ENCODE measurements at places on chromosomes 16 and 17.
A peak's percentile ranks its signal among the peaks of the same experiment; 100 is the strongest.

GRCh38 chr17:7912927-7913524 is 3.1 kb downstream of the RNF227 start:
- no peak for DNase-seq

GRCh38 chr17:33545124-33545523 is 252.0 kb upstream of the ASIC2 start:
- no peak for DNase-seq

DNA sequence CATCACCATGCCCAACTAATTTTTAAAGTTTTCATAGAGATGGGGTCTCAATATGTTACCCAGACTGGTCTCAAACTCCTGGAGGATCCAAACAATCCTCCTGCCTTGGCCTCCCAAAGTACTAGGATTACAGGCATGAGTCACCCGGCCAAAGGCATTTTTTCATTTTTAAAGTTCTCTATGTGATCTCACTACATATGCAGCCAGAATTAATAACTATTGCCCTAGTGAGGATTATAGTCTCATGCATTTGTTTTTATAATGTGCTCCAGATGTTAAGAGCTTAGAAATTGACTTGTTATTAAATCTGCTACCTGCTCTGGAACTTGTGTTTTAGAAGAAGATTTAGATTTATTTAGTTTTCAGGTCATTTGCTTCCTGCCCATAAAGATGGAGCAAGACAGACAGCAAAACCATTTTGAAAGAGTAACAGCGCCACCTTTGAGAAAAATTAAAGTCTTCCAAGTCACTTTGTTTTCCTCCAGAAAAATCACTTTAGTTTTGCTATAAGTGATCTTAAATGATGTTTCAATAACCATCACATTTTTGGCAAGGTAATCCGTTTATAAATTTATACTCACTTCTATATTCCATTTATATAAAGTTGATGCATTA is 79.5 kb downstream of the CA4 start:
- DNase-seq = no peak

- DNase-seq = no peak
Observed at GRCh38 chr17:80986046-80986445, 5.6 kb upstream of the CHMP6 start.

DNA sequence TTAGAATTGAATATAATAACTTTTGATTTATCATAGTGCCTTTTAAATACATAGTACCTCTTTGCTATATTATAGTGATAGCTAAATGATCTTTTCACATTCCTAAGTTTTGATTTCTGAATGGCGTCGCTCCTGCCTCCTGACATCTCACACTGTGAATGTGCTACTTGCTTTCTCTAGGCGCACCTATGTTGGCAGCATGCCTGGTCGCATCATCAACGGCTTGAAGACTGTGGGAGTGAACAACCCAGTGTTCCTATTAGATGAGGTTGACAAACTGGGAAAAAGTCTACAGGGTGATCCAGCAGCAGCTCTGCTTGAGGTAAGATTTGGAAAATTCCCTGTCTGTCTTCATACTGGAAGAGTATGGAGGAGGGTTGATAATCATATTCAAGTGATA is 29.8 kb upstream of the ABCC11 start:
- no peak for DNase-seq

GRCh38 chr17:43855061-43855460 is 8.1 kb downstream of the CD300LG start:
- DNase-seq = no peak

- no peak for DNase-seq
Observed at GRCh38 chr16:27499659-27500055, 50.1 kb downstream of the GTF3C1 start.

DNA sequence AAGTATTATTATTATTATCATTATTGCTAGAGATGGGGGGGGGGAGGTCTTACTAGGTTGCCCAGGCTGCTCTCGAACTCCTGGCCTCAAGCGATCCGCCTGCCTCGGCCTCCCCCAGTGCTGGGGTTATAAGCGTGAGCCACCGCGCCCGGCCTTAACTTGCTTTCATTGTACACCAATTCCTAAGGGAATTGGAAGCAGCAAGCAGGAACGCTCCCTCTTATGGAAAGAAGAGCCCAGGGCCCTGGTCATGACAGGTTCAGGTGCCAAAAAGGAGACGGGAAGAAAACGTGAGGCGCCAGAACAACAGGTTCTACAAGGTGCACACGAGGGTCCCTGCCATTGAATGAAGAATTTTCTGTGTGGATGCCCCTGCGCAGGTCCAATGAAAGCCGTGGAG is 540 bp upstream of the RPL38 start:
- DNase-seq = no peak

- DNase-seq = no peak
Observed at GRCh38 chr16:59385959-59386358, 651.8 kb upstream of the GOT2 start.

DNA sequence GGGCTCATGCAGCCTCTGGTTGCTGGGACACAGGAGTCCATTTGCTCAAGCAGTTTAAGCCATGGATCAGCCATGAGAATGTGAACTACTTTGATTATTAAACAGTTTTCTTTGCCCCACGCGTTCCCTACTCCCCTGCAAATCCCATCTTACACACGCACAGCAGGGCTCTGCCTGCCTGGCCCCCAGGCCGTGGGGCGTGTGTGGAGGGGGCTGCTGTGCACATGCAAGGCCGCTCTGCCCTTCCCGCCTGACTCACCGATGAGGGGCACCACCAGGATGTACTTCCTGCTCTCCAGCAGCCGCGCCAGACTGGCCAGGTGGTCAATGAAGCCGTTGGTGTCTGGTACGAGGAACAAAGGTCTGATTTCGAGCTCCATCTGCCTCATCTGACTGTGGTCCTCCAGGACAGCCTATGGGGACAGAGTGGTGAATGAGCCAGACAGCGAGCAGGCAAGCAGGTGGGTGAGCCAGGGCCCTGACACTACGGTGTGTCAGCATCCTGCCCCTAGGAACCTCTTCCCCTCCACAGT is 13.7 kb downstream of the HIC1 start:
- DNase-seq = no peak

- no peak for DNase-seq
Observed at GRCh38 chr17:9268546-9268945, 247.2 kb downstream of the NTN1 start.

GRCh38 chr16:89742948-89743347 is 21.6 kb downstream of the ZNF276 start:
- DNase-seq = no peak

- DNase-seq = no peak
Observed at GRCh38 chr17:12133183-12133582, 112.5 kb downstream of the MAP2K4 start.

DNA sequence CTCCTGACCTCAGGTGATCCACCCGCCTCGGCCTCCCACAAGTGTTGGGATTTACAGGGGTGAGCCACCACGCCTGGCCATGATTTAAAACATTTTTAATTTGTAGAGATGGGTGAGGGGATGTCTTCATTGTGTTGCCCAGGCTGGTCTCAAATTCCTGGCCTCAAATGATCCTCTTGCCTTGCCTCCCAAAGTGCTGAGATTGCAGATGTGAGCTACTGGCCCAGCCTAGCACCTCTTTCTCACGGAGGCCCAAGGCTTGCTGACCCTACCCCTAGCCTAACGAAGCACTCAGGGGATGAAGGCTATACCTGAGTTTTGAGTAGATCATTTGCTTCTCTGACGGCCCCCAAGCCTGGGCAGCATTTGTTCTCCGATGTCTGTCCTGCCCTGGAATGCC is 26.6 kb downstream of the UNK start:
- DNase-seq = no peak

DNA sequence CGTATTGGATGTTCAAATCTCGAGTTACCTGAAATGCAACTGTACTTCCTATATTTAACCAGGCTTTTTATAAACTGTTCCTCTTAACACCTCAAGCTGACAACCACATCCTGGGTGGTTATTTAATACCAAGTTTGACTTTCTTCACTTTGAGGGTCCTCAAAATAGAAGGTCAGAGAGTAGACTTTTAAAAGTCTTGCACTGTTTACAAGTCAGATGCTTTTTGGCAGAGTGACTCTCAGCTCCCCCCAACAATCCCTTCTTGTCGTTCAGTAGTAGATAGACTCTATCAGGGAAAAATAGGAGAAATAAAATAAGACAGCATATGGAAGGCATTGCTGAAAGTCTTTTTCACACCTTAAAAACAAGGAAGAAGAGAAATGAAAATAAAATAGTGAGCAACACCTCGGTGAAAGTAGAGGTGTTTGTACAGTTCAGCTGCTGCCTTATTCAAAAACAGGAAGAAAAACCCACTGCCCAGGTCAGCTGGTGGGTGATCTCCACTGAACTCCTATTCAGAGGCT is 650.4 kb downstream of the WWOX start:
- peak; percentile 28 for DNase-seq

- no peak for DNase-seq
Observed at GRCh38 chr17:32854832-32855389, 22.0 kb downstream of the MYO1D start.

- DNase-seq = no peak
Observed at GRCh38 chr17:43405861-43406260, 7.1 kb downstream of the ARL4D start.

DNA sequence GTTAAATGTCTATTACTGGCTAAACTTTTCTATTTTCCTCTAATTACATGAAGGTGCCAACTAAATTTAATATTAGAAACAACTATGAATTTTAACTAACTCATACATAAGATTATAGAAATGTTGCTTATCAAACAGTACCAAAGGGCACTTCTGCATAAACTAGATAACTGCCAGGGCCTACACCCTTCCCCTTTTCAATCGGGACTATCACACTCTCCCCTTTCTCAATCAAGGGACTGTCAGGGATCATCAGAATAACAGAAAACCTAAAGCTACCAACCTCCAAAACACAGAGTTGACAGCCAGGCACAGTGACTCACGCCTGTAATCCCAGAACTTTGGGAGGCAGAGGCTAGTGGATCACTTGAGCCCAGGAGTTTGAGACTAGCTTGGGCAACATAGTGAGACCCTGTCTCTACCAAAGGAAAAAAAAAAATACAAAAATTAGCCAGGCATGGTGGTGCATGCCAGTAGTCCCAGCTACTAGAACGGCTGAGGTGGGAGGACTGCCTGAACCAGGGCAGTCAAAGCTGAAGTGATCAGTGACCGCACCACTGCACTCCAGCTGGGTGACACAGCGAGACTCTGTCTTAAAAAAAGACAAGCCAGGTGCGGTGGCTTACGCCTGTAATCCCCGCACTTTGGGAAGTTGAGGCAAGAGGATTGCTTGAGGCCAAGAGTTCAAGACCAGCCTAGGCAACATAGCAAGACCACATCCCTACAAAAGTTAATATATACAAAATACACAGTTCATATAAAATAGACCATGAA is 3.2 kb upstream of the PHLPP2 start:
- DNase-seq = no peak

DNA sequence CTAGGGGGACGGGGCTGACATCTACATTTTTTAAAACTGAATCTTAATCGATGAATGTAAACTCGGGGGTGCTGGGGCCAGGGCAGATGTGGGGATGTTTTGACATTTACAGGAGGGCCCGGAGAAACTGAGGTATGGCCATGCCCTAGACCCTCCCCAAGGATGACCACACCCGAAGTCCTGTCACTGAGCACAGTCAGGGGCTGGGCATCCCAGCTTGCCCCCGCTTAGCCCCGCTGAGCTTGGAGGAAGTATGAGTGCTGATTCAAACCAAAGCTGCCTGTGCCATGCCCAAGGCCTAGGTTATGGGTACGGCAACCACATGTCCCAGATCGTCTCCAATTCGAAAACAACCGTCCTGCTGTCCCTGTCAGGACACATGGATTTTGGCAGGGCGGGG is 21.4 kb downstream of the ADAM11 start:
- DNase-seq = no peak

DNA sequence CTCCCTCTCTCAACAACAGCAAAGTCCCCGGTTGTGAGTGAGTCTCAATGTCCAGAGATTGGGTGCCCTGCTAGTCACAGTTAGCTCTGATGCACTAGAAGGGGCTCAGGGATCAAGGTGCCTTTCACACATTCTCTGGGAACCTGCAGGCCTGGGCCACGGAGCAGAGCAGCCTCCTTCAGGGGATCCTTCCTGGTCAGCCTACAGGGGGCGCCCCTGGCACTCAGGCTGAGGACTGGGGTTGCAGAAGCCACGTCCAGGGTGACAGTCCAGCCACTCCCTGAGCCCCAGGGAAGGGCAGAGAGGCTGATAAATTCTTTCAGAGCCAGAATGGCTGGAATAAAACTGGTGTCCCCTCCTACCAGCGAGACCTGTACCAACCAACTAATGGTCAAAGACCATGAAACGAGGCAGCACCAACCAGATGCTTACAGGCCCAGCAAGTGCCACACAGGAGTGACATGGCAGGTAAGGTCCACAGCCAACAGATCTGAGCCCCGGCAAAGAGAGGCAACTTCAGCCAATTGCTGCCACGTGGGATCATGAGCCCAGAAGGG is 43.5 kb downstream of the ST3GAL2 start:
- DNase-seq = peak; percentile 50

GRCh38 chr17:73423806-73424205 is 112.0 kb upstream of the CDC42EP4 start:
- no peak for DNase-seq

DNA sequence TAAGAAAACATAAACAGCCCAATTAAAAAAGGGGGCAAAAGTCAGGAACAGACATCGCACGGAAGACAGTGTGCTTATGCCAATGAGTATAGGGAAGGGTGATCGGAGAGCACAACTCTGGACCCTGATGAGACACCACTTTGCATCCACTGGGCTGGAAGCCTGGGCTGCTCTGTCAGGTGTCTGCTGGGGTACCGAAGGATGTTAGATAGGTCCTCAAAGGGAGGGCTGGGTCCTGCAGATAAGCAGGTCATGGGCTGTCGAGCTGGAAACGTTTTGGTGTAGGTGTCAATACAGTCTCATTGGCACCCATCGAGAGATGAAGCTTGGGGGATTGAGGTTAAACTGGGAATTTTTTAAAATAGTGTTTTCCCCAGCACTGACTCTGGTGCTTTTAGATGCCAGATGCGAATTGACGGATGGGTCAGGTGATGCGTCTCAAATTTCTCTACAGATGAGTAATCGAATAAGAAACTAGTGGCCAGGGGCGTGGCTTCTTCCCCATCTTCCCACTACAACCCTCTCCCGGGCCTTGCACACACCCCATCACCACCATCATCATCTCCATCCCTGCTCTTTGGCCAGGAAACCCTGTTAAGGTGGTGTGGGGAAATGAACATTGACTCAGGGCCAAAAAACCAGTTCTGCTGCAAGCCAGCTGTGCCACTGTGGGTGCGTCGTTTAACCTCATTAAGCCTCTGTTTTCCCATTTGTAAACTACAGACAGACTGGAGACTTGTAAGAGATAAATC is 47.8 kb upstream of the IRF8 start:
- no peak for DNase-seq
